ENCODE measurements at places on chromosomes 12 and 14.
A peak's percentile ranks its signal among the peaks of the same experiment; 100 is the strongest.

DNA sequence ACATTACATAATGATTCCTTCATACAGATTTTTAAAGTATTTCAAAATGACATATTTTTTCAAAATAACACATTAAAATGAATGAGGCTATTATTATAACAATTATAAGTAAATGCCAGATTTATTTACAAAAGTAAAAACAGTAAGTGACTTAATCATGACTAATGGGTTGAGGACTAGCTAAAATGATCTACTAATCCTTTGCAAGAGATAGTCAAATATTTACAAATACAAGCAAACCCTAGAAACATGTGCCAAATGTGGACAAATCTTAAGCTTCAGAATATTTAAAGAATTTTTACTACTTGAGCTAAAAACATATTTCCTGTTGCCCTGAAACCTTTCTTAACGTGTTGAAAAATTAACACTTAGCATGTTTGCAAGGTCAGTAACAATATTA lies 74.8 kb downstream of the KIF21A start:
- no peak for DNase-seq

DNA sequence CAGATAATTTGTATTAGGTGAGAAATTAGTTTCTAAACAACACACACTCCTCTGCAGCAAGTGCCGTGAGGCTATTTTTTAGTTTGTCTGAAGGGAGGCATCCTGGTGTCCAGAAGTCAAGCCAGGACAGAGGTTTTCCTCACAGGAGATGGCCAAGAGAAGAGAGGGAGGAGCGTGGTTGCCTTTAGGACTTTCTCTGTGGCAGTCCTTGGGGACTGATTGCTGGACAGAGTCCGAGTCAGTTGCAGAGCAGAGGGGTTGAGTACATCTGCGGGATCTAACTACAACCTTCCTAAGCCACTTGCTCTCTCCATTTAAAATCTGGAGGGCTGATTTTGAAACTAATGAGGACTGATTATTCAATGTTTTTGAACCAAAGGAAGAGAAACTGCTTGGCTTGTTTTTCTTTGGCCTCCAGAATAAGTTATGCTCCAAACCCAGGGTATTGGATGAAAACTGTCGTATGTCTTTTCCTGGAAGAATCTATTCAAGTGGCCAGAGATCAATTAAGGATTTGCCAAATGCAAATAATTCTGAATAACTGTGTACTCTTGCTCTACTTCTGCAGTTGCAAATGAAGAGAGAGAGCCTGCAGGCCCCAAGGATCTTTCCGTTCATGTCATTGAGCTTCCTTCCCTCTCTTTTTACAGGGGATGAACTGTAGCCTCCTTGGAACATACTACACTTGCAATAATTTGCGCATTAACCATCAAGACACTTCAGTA lies 1.2 kb downstream of the SLCO1C1 start:
- DNase-seq: no peak

- DNase-seq: no peak
These were observed 21.3 kb upstream of the RBM19 start for GRCh38 chr12:113987261-113988063.

GRCh38 chr14:51447411-51447810 lies 204.3 kb upstream of the FRMD6 start:
- no peak for DNase-seq

- DNase-seq: no peak
These were observed 74.7 kb downstream of the GPR65 start for GRCh38 chr14:88079624-88080023.

DNA sequence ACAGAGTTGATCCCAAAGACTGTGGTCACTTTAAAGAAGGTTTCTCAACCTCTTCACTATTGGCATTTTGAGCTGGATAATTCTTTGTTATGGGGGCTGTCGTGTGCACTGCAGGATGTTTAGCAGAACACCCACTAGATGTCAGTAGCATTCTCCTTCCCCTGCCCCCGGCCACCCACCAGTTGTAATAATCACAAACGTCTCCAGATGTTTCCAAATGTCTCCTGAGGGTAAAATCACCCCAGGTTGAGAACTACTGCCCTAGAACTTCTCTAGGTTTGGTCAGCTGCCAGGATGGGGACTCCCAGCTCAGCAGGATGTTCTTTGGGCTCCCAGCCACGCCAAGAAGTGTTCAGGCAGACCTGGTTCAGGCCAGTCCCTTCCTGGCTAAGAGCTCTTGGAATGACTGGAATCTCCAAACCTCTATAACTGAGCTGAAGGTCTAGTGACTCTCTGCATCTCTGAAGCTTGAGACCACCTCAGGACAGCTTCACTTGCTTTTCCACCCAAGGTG lies 12.5 kb upstream of the AJUBA start:
- DNase-seq: no peak

DNA sequence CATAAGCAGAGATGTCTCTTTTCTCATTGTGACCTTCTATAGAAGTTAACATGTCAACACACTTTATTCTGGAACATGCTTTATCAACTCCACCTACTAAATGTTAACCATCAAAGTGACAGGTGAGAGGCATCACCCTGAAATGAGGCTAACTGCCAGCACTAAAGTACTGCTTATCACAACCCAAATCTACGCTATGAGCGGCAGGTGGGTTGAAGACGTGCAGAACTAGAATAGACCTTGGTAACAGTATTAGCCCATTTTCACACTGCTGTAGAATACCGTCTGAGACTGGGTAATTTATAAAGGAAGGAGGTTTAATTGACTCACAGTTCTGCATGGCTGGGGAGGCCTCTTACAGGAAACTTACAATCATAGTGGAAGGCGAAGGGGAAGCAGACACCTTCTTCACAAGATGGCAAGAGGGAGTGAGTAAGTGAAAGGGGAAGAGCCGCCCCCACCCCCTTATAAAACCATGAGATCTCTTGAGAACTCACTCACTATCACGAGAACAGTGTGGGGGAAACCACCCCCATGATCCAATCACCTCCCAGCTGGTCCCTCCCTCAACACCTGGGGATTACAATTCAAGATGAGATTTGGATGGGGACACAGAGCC lies 359.0 kb downstream of the SEC23A start:
- no peak for DNase-seq

GRCh38 chr12:88746386-88746785 lies 166.1 kb upstream of the KITLG start:
- DNase-seq: no peak

- DNase-seq: peak; percentile 19
These were observed 503.0 kb upstream of the LMO3 start for GRCh38 chr12:17108877-17109541.

DNA sequence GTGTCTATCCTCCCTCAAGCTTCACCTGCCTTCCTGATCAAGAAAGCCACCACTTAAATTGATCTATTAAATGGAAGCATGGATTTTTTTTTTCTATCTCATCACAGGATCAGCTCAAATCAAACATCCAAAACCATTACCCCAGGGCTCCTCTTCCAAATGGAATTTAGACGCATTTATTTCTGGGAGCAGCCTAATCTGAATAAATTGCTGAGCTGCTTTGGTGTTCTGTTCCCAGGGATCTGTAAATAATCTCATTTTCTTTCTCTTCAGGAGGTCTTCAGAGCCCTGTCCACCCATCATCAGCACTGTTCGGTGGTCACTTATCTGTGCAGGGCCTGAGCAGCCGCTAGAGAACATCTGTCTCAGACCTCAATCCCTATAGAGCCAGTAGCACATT lies 695.4 kb upstream of the TMEM132C start:
- no peak for DNase-seq

- no peak for DNase-seq
These were observed 317.5 kb downstream of the BCL11B start for GRCh38 chr14:98954349-98955000.

DNA sequence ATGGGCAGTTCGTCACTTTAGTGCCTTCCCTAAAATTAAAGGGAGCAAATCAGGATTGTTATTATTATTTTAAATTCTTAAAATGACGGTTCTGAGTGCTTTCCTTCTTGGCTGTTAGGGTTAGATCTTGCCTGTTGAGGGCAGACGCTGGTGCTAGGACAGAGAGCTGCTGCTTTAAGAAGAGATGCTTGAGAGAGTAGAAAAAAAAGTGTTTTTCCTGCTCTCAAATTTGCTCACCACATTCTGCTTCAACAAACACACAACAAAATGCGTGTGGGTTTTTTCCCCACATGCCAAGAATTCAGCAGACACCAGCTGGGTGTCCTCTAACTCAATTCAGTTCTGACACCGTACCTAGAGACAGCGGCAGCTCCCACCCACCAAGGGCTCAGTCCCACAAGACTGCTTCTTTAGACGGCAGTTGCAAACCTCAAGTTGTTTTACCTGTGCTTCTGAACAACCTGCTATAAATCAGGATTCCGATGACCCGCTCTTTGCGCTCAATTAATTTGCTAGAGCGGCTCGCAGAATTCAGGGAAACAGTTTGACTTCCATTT lies 75.8 kb upstream of the RIN3 start:
- DNase-seq: no peak

GRCh38 chr12:33988913-33989312 lies 33.4 kb upstream of the ALG10 start:
- DNase-seq: no peak

- DNase-seq: no peak
These were observed 204.5 kb upstream of the PRKD1 start for GRCh38 chr14:30132196-30132595.

DNA sequence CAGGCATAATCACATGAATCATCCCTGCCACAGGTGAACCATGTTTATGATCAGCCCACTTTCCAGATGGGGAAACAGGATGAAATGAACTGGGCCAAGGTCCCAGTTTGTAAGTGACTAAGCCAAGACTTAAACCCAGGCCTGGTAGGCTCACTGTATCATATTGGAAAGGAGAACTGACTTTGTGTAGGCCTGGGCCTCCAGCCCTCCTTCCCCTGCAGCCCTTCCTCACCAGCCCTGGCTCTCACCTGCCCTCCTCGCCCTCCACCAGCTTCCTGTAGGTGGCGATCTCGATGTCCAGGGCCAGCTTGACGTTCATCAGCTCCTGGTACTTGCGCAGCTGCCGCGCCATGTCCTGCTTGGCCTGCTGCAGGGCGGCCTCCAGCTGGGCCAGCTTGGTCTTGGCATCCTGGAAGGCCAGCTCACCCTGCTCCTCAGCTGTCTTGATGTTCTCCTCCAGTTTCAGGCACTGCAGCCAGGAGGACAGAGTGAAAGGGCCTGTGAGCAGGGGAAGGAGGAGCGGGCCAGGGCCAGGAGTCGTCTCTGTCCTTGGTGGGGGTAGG lies 19.8 kb downstream of the KRT80 start:
- DNase-seq: no peak

DNA sequence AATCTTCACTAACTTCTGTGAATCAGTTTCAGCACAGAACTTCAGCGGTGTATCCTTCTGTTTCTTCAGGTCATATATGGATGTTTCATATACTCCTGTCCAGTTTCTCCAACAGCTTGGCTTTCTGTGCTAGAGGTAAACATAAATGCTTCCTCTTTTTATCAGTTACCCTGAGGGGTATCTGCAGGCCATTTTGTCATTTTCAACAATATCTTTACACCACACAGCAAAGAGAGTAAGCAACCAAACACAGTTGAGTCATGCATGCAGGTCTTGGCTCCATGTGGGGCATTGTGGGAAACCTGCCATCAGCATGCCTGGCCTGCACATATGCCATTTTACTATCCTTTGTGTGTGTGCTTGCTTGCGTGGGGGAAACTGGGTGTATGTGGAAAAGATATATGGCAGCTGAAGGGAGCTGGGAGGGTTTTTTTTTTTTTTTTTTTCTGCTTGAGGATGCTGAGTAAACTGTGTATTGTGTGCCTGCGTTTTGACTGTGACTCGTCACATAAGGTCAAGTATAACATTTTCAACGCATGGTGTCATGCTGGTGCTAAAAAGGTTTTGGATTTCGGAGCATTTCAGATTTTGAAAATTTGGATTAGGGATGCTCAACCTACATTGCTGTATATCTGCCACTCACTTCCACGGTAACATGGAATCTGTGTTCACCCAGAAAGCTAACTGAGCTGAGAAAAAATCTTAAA lies 56.1 kb upstream of the YARS2 start:
- no peak for DNase-seq

GRCh38 chr14:103336191-103336590 lies 2.2 kb downstream of the EIF5 start:
- no peak for DNase-seq

DNA sequence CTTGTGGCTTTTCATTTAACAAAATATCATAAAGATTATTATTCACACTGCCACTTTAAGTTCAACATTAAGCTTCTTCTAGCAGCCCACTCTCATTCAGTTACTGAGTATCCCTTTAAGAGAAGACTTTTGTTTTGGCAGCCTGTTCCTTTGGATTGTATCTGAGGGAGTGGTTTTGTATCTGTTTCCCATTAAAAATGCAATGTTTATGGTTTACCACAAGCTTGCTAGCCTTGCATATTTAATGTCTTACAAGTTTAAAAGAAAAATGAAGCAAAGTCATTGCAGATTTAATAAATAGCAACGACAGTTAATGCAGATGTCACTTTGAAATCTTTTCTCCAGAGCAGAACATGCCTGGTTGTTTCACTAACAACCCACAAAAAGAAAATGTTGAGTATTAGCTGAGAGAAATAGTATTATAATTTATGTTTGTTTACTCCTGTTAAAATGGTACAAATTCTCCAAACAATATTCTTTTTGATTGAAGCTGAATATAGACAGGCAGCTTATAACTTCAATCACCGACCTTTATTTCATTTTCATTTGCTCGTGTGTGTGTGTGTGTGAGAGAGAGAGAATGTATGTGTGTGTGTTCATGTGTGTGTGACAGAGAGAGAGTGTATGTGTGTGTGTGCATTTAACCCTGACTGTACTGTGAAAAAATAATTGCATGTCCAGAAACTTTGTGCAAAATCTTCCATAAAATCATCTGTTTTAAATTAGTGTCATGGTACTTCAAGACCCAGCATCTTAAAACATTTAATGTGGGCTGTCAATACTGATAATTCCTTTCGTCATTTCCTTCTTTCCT lies 1.8 kb downstream of the DCN start:
- DNase-seq: no peak

- DNase-seq: no peak
These were observed 332.5 kb downstream of the NPAS3 start for GRCh38 chr14:33271216-33271615.

- no peak for DNase-seq
These were observed 19.5 kb downstream of the TTC9 start for GRCh38 chr14:70660967-70661893.

DNA sequence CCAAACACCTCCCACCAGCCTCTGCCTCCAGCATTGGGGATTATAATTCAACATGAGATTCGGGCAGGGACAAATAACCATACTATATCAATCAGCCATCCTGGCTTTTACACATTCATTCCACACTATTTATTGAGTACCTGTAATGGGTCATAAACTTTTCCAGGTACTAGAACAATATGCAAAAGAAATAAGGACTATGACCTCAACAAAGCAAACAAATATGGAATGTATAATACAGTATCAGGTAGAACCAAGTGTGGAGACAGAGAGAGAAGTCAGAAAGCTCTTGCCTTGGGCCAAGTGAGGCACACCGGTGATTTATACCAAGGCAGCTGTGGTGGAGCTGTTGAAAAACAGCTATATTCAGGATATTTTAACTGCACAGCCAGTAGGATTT lies 116.3 kb downstream of the TSPAN8 start:
- DNase-seq: no peak

GRCh38 chr12:78146365-78146772 lies 315.7 kb downstream of the NAV3 start:
- DNase-seq: no peak

- DNase-seq: peak; percentile 59
These were observed 376.0 kb downstream of the C12orf75 start for GRCh38 chr12:105706321-105706972.

All from NCI-H1436 treated with DMSO at 0.1 percent for 48 hours (cell line).